Motor neuron (in vitro differentiated cells): ENCODE measurements at places on chromosomes 16 and 17. TPM values are rescaled to one million over a fixed set of nuclear protein-coding genes. Genes with fewer than 3 reads are reported as not detected.
A peak's percentile ranks its signal among the peaks of the same experiment; 100 is the strongest.

GRCh38 chr17:28485049-28485448 lies 11.6 kb downstream of the SLC13A2 start:
- no peak for ATAC-seq

DNA sequence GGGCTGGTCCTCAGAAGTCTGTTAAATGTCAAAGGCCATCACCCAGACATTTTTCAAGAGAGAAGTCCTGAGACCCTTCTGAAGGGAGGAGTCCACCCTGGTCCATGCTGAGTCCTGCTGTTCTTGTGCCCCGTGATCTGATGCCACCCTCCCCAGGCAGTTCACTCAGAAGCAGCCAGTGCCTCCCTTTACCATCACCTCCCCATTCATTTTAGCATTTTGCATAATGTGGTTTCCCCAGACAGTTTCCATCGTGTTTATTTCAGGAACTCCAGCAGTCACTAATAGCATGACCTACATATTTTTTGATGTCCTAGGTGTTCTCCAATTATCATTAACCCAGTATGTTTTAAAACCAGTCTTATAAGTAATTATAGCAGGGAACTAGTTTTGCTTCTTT lies 353.0 kb upstream of the CDH5 start:
- peak; percentile 84 for ATAC-seq

DNA sequence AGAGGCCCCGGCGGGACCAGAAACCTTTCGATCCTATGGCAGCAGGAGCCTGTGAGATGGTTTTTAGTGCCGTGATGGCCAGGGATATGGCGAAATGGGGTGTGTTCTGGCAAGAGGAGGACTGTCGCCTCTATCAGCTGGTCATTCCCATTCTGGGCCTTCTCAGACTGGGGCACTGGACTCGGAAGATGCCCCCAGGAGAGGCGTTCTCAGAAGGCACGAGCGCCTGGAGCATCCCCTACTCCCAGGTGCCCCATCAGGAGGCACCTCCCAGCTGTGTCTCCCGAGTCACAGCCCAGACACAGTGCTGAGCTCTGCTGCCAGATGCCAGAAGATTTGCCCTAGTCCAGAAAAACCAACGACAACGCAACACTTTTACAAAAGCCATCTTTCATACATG lies 54.6 kb upstream of the ENDOV start:
- ATAC-seq: no peak

GRCh38 chr16:11165349-11165748 lies 90.7 kb downstream of the SOCS1 start:
- no peak for ATAC-seq

- no peak for ATAC-seq
Measured at GRCh38 chr16:58085584-58086251, 43.5 kb downstream of the CFAP20 start.

DNA sequence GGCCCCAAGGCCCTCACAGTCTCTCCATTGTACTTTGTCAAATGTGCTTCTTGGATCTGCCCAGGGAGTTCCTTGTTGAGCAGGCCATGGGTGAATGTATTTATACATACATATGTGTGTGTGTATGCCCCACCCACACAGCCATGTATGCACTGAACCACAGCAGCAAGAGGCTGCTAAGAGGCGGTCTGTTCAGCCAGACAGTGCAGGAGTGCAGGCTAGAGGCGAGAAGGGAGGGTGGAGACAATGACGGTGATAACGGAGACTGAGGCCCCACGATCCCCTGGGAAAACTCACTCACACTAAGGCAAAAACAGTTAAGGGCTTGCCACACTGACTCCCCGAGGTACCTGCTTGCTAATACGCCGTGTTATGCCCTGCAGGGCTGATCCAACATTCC lies 151.0 kb upstream of the CDC42EP4 start:
- peak; percentile 99 for ATAC-seq

- ATAC-seq: no peak
Measured at GRCh38 chr17:78027121-78027520, 68.6 kb downstream of the TNRC6C start.

- peak; percentile 98 for ATAC-seq
Measured at GRCh38 chr16:69890114-69890891, 60.8 kb upstream of the CLEC18A start.

DNA sequence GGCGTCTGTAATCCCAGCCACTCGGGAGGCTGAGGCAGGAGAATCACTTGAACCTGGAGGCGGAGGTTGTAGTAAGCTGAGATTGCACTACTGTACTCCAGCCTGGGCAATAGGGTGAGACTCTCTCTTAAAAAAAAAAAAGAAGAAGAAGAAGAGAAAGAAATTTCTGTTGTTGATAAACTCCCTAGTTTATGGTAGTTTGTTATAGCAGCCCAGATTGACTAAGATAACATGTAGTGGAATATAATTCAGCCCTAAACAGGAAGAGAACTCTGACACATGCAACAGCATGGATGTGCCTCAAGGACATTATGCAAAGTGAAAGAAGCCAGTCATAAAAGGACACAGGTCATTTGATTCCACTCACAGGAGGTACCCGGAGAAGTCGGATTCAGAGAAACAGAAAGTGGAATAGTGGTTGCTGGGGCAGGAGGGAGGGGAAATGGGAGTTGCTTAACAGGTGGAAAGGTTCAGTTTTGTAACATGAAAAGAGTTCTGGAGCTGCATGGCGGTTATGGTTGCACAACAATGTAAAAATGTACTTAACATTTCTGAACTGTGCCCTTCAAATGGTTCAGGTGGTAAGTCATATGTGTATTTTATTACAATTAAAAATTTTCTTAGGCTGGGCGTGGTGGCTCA lies 26.0 kb upstream of the PRM1 start:
- ATAC-seq: no peak

GRCh38 chr17:75155191-75155601 lies 884 bp upstream of the JPT1 start:
- ATAC-seq: no peak

GRCh38 chr17:19958023-19958422 lies 19.6 kb downstream of the AKAP10 start:
- peak; percentile 97 for ATAC-seq

- ATAC-seq: no peak
Measured at GRCh38 chr17:6670999-6671398, 19.4 kb downstream of the C17orf100 start.

The TEKT5 gene
- total RNA-seq: 0.31 TPM in 1 of 2 replicates, not detected in the other

The GCGR gene
- total RNA-seq: 0.88 TPM in 1 of 2 replicates, not detected in the other
